ENCODE measurements at places on chromosomes 13 and 19.

DNA sequence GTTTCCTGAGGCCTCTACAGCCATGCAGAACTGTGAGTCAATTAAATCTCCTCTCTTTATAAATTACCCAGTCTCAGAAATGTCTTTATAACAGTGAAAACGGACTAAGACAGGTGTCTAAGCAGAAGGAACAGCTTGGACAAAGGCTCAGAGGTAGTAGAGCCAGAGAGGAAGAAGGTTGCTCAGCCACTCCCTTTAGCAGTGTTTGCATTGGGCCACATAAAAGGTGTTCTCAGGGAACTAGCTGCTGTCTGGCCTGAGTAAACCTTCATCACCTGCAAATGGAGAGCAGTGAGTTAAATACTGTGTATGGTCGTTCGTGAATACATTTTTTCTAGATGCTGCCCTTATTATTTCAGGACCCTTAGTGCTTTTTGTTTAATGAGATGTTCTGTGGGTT is 383.4 kb downstream of the EFNB2 start:
- DNase-seq: no peak

GRCh38 chr19:2650515-2650914 is 52.0 kb downstream of the GNG7 start:
- no peak for DNase-seq

GRCh38 chr13:34734932-34735331 is 207.1 kb upstream of the NBEA start:
- DNase-seq: no peak

- no peak for DNase-seq
Observed at GRCh38 chr19:48596679-48597465, 9.7 kb upstream of the SPACA4 start.

- no peak for DNase-seq
Observed at GRCh38 chr13:87235621-87236020, 435.6 kb upstream of the SLITRK5 start.

GRCh38 chr13:97403893-97404750 is 29.8 kb upstream of the RAP2A start:
- DNase-seq: no peak

GRCh38 chr13:95643571-95643935 is 953 bp downstream of the DZIP1 start:
- DNase-seq: no peak

DNA sequence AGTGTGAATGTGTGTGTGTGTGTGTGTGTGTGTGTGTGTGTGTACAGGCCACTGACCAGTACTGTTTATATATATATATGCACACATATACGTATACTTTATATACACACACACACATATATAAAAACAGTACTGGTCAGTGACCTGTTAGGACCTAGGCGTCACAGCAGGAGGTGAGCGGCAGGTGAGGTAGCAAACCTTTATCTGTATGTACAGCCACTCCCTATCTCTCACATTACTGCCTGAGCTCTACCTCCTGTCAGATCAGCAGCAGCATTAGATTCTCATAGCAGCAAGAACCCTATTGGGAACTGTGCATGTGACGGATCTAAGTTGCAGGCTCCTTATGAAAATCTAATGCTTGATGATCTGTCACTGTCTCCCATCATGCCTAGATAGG is 34.5 kb downstream of the TBC1D4 start:
- DNase-seq: no peak

DNA sequence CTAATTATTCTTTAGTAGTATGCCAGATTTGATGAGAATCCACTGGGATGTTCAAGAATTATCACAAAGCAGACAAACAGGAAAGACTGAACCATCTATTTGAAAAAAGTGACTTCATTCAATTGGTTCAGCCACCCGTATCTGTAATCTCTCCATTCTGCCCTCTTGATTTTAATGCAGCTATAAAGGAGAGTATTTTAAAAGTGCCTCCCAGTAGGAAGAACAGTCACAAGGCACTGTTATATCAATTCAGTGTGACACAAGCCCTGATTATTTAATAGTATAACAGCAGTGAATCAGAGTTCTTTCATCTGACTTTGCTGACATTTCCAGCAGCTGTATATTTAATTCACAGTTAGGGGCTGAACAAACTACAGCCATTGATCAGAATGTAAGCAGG is 77.3 kb upstream of the SLAIN1 start:
- no peak for DNase-seq

DNA sequence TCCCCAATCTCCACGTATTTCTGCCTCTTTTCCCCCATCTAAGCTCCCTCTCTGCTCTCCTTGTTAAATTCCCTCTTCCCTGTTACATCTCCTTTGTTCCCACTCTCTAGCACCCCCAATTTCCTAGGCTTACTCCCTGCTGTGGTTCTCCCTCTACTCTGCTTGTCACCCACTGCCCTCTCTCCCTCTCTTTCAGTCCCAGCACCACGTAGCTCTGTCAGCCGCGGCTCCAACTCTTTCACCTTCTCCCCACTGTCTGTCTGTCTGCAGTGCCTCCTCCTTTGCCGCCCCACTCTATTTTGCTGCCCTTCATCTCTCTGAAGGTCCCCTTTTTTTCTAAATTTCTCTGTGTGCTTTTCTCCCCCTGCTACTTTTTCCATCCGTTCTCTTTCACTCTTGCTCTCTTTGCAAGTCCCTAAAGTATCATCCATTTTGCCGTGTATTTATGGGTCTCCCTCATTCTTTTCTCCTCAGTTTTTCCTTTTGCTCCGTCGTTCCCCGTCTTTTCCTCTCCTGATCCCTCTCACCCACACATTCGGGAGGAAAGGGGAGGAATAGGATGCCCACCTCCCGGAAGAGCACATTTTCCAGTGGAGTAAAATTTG is 937 bp downstream of the ZNF841 start:
- peak; percentile 51 for DNase-seq

- no peak for DNase-seq
Observed at GRCh38 chr13:42849200-42849599, 67.8 kb downstream of the FAM216B start.

GRCh38 chr13:36673838-36674326 is at the start of gene SERTM1:
SERTM1 (plus strand) TSS chr13:36674020; CDS start chr13:36695079, 21,059 bp downstream.
- DNase-seq: peak; percentile 6

DNA sequence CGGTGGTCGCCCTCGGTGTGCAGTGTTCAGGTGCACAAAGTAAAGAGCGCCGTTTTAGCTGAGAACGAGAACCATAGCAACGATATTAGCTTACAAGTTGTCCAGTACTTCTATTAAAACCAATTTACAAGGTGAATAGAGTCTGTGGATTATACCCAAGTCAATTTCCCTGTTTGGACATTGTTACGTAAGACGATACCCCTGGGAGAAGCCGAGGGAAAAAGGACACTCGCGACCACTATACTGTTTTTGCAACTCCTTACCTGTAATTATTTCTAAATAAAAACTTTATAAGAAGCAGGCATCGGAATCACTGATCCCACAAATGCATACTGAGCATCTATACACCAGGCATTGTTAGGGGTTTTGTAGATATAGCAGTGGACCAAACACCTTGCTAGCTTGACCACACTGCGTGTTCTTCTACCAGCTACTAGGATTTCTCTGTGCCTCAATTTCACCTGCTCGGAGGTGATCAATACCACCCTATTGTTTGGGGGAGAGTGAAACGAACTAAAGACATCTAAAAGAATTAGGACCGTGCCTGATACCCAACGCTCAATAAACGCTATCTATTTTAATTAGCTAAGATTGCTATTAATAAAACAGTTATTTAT is 488 bp upstream of the EEF2 start:
- no peak for DNase-seq

GRCh38 chr13:95005300-95005699 is 293.0 kb upstream of the SOX21 start:
- DNase-seq: no peak

DNA sequence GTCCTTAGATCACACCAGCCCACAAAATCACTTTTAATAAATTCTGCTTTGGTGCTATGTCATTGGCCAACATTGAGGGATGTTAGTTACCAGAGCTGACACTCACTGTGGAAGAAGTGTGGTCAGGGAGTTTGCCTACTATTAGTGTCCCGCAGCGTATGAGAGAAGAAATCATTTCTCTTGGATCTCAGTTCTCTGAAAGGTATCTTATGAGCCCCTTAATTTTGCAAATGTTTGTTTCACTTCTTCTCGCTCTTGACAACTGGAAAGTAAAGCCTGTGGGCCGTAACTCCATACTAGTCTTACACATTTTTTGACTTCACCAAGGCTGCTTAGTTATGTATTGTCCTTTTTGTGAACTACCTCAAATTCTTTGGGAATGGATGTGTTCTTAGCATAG is 80.9 kb downstream of the FLT1 start:
- no peak for DNase-seq

GRCh38 chr13:37766502-37766901 is 103.1 kb downstream of the TRPC4 start:
- DNase-seq: no peak

DNA sequence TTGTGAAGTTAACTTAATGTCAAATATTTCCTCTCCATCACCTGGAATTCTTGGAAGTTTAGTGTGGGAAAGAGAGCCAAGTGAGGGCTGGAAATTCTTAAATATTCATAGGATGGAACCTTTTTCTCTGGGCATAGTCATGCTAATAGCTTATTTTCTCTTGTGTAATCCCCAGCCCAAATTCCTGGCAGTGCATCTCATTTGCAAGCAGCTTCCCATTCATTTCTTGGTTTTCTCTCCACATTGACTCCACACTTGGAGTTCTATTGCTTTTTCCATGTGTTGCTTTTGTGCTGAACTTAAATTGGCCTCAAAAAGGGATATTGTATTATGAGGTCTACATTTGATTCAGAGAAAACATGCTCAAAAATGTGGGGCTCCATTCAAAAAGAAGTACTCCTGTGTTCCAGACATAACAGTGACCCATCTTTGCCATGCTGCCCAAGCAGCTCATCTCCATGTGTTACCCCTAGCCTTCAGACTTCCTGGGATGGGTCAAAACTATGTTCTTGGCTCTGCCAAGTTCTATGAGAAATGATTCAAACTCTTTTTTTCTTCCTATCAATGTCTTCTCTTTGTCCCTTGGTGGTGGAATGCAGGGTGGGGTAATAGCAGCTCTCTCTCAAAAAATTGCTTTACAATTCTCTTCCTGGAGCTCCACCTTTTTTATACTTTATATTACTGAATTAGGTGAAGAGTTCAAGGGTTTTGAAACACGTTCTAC is 2471.5 kb downstream of the PCDH9 start:
- DNase-seq: no peak

DNA sequence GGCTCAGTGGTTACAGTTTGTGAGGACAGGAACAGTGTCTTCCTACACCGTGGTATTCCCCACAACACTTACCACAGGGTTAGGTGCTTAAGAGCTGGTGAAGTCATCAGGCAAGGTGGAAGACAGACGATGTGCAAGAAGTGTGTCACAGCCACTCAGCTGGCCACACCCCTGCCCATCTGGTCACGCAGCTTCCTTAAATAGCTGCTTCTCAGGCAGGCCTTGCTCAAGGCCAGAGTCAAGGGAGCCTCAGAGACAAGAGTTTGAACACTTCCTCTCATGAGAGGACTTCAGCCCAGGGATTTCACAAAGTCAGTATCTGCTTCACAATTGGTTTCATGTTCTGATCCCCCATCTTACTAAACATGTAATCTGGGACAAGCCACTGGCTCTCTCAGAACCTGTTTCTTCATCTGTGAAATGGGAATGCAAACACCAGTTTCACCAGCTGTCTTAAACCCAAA is 80.3 kb upstream of the FRY start:
- peak; percentile 77 for DNase-seq

- DNase-seq: no peak
Observed at GRCh38 chr19:49861541-49862378, 5.6 kb downstream of the PNKP start.

- peak; percentile 57 for DNase-seq
Observed at GRCh38 chr13:33349288-33349985, 63.9 kb upstream of the STARD13 start.

- no peak for DNase-seq
Observed at GRCh38 chr13:26422036-26422435, 135.4 kb upstream of the WASF3 start.

DNA sequence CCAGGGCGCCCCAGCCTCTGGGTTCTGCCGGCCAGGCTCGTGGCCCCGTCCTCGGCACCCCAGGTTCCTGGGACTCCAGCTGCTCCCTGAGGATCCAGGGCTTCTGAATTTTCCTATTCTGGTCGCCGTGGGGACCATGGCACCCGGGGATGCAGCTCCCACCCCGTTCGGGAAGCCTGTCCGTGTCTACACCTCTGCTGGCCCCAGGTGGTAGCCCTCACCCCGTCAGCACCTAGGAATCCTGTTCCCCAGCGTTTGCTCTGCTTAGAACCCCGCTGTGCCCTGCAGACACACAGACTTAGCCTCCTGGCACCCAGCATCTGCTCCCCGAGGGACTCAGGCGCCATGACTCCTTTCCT is 960 bp downstream of the PPFIA3 start:
- DNase-seq: no peak

- DNase-seq: no peak
Observed at GRCh38 chr13:78197231-78197630, 278.6 kb upstream of the EDNRB start.

- DNase-seq: no peak
Observed at GRCh38 chr13:73248711-73249580, 190.1 kb downstream of the KLF5 start.

- peak; percentile 8 for DNase-seq
Observed at GRCh38 chr13:34567597-34567996, 374.5 kb upstream of the NBEA start.

- no peak for DNase-seq
Observed at GRCh38 chr19:54418030-54418929, 3.0 kb downstream of the TTYH1 start.

DNA sequence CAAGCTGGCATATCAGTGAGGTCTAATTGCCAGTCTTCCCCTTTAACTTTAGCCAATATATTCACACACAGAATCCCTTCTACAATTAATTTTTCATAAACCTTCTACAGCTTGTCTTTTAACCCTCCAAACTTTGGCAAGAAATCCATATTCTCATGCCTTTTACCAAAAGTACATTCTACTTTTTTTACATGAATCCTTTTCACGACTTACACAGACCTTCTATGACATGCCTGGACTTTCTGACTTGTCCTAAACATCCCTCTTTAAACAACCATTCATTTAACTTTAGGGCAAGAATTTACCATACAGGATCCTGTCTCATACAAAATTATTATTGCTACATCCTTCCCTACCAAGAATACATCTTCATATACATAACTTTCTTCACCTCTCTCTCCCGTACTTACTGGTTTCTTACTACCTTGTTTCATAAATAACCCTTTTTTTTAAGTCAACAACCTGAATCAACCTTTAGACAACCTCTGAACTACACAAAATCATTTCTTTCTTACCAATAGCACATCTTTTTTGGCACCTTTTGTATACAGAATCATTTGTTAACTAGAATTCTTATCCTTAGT is 23.5 kb downstream of the ZNF544 start:
- peak; percentile 22 for DNase-seq

GRCh38 chr19:38470788-38471480 is 37.4 kb downstream of the RYR1 start:
- DNase-seq: no peak

- no peak for DNase-seq
Observed at GRCh38 chr19:43700395-43701000, 15.4 kb upstream of the IRGC start.

DNA sequence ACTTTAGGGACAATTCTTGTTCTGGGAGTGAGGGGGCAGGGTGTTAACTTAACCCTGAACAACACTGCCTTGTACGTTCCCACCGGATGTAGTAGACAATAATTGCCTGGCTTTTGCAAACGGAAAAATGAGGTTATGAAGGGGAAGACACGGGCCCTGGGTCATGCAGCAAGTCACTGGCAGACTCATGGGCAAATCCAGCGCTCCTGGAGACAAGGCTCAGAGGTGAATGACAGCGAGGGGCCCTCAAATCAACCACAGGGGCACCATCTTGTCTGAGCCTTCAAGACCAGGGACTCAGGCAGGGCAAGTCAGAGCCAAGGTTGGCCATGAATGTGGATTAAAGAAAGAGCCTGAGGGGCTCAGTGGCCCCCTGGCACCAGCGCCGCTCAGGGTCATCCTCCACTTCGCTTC is 2.8 kb downstream of the RASA3 start:
- no peak for DNase-seq
